ENCODE measurements at places on chromosomes 16 and 17. TPM values are rescaled to one million over a fixed set of nuclear protein-coding genes. Genes with fewer than 3 reads are reported as not detected.
A peak's percentile ranks its signal among the peaks of the same experiment; 100 is the strongest.

The CD79B gene
- polyA plus RNA-seq, result 8.7 TPM

The LPO gene
- polyA plus RNA-seq, result not detected

The TM4SF5 gene
- polyA plus RNA-seq, result 491 TPM

The ADGRG1 gene
- 158 TPM for polyA plus RNA-seq

The DPH1 gene
- 12.5 TPM for polyA plus RNA-seq

The FN3K gene
- polyA plus RNA-seq, result 17.9 TPM

The KAT8 gene
- polyA plus RNA-seq, result 43.7 TPM

The MPG gene
- 67.5 TPM for polyA plus RNA-seq

GRCh38 chr16:53159781-53160436 is 105.1 kb downstream of the CHD9 start:
- peak; percentile 73 for DNase-seq

DNA sequence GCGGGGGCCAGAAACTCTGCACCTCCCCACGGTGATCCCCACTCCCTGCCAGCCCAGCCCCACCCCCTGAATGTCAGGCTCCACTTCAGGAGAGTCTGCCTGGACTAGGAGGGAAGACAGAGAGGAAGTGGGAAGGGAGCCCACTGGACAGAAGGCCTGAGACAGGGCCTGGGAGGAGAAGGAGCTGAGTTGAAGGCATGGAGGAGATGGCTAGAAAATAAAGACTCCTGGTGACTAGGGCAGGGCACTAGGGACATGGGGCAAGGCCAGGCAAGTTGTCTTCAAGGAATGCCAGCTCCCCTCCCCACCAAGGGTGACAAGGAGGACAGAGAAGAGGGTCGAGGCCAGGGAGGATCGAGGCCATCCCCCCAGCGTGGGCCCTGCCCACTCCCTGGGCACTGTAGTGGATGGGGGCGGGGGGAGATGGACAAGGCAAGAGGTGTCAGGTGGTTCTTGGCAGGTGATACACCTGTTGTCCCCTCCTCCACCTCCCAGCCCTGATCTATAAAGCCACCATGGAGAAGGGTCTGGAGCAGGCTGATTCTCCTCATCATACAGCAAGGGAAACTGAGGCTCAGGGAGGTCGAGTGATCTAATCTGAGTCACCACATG is 19.7 kb downstream of the SRCIN1 start:
- no peak for DNase-seq

DNA sequence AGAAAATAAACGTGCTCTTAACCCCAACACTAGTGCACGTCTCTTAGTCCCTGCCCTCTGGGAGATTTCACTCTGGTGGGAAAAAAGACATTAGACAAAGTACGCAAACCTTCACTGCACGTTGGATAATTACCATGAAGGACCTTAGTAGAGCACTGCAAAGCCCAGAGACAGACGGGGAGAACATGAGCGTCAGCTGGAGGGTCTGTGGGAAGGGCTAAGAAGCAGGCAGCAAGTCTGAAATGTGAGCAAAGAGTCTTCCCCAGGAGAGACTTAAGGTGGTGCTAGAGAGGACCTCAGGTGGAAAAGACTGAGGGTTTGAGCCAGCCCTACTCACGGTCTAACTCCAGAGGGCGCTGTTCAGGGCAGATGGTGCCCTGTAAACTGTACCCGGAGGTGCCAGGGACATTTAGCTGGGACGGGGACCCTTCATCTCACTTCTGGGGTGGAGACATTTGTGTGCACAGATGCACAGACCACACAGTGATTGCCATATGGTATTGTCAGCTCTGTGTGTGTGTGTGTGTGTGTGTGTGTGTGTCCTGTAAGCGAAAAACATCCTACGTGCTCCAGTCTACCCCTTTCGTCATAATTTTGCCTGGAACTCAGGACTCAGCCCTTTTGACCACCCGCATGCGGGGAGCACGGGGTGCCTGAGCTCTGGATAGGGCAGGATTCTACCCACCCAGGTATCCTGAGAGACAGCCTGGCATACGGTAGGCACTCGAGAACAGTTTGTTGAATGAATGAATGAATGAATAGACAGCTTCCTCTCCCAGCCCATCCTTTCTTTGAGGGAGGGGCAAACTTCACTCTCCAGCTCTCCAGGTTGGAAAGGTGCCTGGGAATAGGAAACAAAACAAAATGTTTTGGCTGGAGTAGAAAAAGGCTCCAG is 10.1 kb upstream of the STAC2 start:
- peak; percentile 56 for DNase-seq

DNA sequence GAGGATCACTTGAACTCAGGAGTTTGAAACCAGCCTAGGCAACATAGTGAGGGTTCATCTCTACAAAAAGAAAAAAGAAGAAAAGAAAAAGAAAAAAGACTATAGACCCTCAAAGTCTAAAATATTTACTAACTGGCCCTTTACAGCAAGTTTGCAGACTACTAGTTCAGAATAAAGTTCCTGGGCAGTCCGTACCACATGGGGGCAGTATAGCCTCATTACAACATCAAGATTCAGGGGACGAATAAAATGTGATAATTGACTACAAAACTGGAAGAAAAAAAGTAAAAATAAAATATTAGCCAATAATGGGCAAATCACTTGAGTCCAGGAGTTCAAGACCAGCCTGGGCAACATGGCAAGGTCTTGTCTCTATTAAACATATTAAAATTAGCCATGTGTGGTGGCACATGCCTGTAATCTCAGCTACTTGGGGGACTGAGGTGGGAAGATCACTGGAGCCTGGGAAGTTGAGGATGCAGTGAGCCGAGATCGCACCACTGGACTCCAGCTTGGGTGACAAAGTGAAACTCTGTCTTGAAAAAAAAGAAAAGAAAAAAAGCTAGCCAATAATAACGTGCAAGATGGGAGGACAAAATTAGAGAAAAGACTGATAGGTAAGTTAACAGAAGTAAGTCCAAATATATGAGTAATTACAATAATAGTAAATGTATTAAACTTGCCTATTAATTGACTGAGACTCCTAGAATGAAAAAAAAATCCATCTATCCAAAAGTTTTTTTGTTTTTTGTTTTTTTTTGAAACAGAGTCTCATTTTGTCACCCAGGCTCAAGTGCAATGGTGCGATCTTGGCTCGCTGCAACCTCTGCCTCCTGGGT is 129.4 kb upstream of the SEC14L1 start:
- peak; percentile 40 for DNase-seq

- DNase-seq, result peak; percentile 61
Observed at GRCh38 chr17:33779234-33779591, 475.9 kb upstream of the CCL2 start.

- DNase-seq, result no peak
Observed at GRCh38 chr17:1715803-1716075, 5.6 kb upstream of the TLCD2 start.

GRCh38 chr16:72987480-72987901 is 60.4 kb downstream of the ZFHX3 start:
- no peak for DNase-seq

- peak; percentile 78 for DNase-seq
Observed at GRCh38 chr17:4004517-4005295, 40.5 kb upstream of the ATP2A3 start.

- DNase-seq, result no peak
Observed at GRCh38 chr17:259341-259976, 78.0 kb upstream of the DOC2B start.

DNA sequence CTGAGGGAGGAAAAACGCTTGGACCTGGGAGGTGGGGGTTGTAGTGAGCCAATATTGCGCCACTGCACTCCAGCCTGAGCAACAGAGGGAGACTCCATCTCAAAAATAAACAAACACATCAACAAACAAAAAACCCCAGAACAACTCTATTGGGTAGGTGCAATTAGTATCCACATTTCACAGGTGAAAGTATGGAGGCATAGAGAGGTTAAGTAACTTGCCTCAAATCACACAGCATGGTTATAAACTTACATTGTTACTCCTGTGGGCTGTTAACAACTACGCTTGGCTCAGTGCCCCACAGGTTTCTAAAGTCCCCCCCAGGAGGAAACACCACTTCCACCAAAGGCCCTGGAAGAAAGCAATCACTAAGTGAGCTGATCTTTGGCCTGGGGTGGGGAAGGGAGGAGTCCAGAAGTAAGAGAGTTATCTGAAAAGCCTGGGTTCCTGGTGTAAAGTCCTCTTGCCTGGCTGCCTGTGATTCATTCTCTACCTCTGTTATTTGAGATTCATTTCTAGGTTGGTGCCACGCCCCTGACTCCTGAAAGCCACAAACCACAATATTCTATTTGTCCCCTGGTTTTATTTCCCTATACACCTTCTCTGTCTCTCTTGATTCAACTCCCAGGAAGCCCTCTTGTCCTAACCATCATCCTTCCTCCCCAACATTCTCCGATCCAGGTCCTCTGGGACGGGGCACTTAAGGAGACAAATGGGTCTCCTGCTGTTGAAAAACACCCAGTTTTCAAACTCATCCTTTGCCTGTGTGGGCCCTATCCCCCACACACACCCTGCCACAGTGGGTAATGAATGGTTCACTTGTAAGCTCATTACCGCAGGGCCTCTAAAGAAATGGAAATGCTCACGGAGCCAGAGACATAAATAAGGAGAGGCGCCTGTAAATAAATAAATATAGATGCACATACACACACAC is 195.4 kb downstream of the XYLT1 start:
- peak; percentile 100 for DNase-seq

- DNase-seq, result no peak
Observed at GRCh38 chr16:30925632-30925987, 2.2 kb downstream of the FBXL19 start.

DNA sequence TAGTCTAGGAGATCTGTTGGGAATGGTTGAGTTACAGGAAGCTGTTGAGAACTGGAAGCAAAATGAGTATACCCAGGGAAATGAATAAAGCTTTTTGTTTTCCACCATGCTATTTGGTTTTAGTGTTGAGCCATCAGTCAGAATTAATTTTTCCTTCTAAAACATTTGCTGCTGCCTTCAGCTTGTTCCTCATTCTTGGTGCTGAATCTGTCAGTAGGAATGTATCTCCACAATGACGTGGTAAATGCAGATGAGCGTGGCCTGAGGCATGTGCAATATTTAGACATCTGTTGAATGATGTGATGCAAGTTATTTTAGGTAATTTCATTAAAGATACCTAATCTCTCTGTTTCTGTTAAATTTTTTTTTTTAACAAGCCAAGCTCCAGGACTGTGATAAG is 10.9 kb downstream of the HAPSTR1 start:
- no peak for DNase-seq

DNA sequence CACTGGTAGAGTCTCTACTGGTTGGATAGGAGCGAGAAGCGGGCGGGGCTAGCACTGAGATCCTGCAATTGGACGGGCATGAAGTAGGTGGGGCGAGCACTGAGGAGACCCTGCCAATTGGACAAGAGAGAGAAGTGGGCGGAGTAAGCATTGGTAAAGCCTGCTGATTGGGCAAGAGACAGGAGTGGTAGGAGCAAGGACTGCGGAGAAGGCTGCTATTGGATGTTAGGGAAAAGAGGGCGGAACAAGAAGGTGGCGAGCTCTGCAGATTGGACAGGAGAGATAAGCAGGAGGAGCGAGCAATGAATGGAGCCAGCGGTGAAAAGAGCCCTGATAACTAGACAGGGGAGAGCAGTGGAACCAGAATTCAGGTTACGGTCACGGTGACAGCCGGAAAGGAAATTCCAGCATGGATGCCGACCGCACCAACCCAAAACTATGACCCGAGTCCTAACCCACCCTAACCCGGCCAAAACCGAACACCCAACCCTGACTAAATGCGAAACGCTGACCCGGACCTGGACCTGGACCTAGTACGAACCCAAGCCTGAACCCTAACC is 4.8 kb downstream of the SCGB1C2 start:
- DNase-seq, result no peak

GRCh38 chr17:67105213-67105612 is 60.9 kb downstream of the CACNG1 start:
- no peak for DNase-seq

DNA sequence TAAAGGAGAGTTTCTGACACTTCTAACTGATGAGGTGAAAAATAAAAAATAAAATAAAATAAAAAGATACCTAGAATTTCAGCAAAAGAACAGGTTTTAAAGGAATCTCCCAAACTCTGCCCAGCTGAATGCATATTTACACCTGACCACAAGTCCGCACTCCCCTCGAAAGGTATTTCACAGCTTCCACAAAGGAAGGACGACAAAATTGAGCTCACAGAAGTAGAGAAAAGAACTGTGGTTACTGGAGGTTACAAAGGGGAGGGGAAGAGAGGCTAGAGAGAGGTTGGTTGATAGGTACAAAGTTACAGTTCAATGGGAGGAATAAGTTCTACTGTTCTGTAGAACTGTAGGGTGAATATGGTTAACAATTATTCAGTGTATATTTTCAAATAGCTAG is 5.0 kb downstream of the LITAF start:
- DNase-seq, result no peak

DNA sequence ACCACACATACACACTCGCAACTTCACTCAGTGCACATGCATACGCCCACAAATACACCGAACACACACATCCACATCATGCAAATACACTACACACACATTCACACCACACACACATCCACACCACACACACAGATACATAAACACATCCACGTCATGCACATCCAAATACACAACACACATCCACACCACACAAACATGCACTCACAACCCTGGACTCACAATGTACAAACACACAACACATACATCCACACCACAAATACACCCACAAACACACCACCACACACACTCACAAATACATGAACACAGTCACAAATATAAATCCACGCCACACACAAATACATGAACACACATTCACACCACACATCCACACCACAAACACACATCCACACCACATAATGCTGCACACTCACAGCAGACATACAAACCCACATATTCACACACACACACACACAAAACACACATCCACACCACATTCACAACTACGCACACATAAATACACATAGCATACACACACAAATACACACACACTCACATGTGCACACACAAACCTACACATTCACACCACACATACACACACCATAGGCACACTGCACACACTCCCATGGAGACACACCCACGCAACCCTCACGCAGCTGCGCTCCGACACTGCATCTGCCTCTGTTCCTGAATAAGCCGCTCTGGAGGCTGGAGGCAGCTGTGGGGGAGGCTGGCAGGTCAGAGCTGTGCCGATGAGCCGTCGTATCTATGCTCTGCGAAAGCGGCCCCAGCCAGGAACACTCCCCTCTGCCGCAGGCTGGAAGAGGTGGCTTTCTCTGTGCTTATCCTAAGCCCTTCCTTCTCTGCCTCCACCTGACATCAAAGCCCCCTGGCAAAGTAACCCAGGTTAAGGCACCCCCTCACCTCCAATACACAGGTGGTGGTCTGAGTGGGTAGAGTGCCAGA is 141.8 kb downstream of the GRIN2A start:
- no peak for DNase-seq

DNA sequence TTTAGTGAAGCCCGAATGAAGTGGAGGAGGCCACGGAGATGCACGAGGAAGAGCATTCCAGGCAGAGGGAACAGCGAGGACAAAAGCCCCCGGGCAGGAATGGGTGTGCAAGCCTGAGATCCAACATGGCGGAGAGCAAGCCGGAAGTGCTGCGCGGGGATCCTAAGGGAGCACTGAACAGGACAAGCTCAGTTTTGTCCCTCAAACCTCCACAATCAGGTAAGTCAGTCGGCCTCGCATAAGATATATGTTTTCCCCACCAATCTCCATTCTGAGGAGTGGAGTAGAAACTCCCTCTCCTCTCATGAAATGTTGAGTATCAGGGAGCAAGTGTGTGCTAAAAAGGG is 32.9 kb upstream of the USP22 start:
- DNase-seq, result no peak

Measured in small intestine (tissue), 16 donors.